ENCODE measurements at places on chromosomes 2 and 18.

DNA sequence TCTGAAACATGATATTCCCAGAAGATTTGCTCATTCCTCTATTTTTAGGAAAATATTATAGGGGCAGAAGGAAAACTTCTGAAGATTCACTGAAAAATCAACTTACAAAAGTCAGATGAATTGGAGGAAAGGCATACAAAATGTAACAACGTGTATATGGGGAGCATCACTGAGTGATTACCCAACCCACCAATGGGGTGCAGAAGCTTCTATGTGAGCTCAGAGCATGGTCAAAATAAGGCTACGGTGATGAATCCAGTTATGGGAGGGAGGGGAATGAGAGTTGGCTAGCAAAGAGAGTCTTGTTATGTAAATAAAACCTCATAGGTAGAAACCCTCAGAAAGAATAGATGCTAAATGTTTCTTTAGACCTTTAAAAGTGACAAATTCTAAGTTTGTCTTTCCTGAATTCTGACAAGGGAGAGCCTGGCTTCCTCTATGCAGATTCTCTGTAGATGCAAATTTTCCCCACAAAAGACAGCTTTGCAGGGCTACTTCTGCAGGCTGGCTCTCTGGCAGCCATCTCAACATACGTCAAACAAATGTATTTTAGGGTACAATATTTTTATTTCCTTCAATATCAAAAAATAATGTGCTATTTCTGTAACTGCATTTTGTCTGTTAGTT lies 171.4 kb upstream of the NDUFV2 start:
- DNase-seq = no peak

- DNase-seq = no peak
Measured at GRCh38 chr18:53800171-53800570, 424.3 kb downstream of the MBD2 start.

DNA sequence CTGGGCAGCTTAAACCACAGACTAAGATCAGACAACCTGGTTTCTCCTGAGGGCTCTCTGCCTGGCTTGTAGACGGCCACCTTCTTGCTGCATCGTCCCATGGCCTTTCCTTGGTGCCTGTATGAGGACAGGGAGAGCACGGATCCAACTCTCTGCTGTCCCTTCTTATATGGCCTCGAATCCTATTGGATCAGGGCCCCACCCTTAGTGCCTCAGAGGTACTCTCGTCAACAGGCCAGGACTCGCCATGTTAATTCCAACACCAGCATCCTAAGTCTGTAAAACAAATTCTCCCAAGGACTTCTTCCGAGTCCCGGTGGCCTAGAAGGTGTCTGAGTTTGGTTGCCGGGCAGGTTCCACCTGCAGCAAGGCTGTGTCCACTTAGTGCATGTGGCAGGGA lies 40.2 kb downstream of the ATP6V1C2 start:
- DNase-seq = no peak

DNA sequence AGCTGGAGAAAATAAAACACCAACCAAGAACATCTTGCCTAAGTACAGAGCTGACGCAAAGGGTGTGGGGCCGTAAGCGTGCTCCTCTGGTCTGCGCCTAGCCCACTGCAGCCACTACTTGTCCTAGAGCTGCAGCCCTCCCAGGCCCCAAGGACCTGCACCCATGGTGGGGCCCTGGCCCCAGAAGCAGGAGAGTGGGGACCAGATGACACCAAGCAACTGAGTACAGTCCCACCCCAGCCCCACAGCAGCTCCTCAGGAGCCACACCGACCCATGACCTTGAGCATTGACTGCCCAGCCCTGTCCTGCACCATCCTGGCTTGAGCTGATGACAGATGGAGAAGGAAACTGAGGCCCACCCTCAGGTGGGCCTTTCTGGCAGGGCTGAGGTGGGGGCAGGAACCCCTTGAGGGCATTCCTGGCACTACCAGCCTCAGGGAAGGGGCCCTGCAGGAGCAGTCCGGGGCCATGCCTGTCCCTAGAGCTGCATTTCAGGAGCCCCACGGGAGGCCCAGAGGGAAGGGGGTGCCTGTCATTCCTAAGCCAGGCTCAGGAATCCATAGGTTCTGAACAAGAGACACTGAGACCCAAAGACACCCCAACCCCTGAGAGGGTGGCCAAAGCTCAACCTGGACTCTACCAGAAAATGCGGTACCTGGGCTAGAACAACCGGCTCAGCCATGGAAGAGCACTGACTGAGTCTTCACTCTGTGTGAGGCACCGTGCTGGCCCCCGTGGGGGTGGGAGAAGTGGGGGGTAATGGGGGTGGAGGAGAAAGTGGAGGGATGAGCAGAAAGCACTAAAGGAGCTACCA lies 4.9 kb downstream of the KIF1A start:
- no peak for DNase-seq

DNA sequence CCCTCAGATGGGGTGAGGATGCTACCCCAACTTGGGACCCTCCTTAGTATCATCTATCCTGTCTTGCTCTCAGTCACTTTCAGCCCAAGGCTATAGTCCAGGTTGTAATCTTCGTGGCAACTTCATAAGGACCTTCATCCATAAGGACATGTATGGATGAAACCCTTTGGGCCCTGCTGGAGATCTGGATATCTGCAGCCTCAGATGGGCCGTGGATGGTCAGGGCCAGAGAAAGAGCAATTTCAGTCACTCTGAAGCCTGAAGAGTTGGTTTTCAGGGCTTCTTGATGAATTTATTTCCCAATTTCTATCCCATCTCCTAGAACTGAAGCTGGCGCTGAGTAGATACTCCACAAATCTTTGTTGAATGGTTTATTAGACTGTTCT lies 28.7 kb downstream of the RHOB start:
- no peak for DNase-seq
